ENCODE measurements at places on chromosomes 1 and 21. TPM values are rescaled to one million over a fixed set of nuclear protein-coding genes. Genes with fewer than 3 reads are reported as not detected.

DNA sequence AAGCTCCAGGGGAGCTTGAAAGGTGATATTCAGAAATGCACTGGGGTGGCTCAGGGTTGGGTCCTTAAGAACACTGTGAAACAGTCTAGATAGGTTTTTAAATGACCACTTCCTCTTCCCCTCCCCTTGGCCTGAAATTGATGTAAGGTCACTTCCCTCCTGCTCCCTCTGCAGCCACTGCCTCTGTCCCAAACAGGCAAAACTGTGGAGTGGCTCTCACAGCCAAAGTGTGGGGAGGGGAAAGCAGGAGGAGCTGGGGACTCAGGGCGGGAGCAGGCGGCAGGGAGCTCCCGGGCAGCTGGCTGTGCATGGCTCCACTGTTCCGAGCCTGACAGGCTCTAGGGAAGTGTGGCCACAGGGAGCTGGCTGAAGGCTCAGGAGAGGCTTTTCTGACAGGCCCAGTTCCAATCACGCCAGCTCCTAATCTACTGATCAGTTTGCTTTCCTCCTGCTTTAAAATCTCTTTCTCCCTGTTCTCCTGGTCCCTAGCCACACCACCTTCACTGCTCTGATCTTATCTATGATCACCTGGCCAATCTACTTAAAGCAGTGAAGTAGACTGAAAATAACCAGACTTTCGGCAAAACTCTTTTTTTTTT, 5.1 kb upstream of the CSRP1 start:
- peak; percentile 36 for DNase-seq

UBE4B gene
- total RNA-seq = 101 TPM

TMPRSS15 gene
- total RNA-seq = 5.7 TPM

- peak; percentile 6 for DNase-seq
Observed at GRCh38 chr1:192311281-192311680, 5.5 kb upstream of the RGS21 start.

DNA sequence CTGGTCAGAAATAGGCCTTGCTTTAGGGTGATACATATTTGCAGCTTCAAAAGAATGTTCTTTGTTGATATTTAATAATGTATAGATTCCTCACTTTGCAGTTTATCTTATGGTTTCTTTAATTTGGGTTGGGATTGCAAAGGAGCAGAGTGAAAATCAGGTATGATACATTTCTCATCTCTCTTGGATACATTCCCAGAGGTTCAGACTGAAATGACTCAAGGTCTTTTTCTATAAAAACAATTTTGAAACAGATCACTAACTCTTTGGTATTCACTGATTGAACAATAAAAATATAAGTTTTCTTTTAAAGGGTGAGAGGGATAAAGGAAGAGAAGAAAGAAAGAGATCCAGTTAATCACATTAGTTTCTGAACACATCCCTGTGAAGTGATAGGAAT, 606.5 kb upstream of the CAMK1G start:
- no peak for DNase-seq

GRCh38 chr1:232248276-232248820, 381.6 kb downstream of the SIPA1L2 start:
- DNase-seq = no peak

GRCh38 chr1:183986941-183987340, 50.6 kb downstream of the COLGALT2 start:
- DNase-seq = no peak

GRCh38 chr1:66316464-66317247, 217.3 kb upstream of the SGIP1 start:
- no peak for DNase-seq

SLC22A15 gene
- total RNA-seq = not detected

CYP4Z1 gene
- not detected for total RNA-seq

DNA sequence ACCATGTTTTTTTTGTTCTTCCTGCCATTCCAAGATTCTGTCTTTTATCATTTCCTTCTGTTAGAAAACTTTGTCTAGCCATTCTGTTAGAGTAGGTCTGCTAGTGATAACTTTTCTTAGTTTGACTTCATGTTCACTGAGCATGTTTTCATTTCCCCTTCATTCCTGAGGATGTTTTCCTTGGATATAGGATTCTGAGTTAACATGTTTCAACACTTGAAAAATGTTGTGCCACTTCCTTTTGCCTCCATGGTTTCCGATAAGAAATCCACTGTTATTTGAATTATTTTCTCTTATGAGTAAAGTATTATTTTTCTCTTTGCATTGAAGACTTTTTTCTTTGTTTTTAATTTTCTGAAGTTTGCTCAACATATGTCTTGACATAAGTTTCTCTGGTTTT, 66.7 kb downstream of the ATP1A1 start:
- no peak for DNase-seq

- DNase-seq = no peak
Observed at GRCh38 chr1:193005785-193006184, 53.4 kb downstream of the UCHL5 start.

RNF186 gene
- not detected for total RNA-seq

- DNase-seq = no peak
Observed at GRCh38 chr1:214349781-214350180, 68.8 kb downstream of the SMYD2 start.

C1QTNF12 gene
- 13.3 TPM for total RNA-seq

DNA sequence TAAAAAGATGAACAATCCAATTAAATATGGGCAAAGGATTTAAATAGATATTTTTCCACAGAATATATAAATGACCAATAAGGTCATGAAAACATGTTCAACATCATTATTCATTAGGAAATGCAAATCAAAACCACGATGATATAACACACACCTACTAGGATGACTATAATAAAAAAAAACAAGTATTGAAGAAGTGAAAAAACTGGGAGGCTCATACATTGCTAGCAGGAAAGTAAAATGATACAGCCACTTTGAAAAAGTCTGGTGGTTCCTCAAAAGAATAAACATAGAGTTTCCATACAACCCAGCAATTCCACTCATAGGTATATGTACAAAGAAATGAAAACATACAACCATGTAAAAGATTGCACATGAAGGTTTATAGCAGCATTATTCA, 75.7 kb upstream of the RAB4A start:
- DNase-seq = no peak

SLC37A1 gene
- 0.37 TPM for total RNA-seq

OR2L5 gene
- total RNA-seq = not detected

GRCh38 chr1:12454406-12455391, 163.3 kb downstream of the DHRS3 start:
- no peak for DNase-seq

DNA sequence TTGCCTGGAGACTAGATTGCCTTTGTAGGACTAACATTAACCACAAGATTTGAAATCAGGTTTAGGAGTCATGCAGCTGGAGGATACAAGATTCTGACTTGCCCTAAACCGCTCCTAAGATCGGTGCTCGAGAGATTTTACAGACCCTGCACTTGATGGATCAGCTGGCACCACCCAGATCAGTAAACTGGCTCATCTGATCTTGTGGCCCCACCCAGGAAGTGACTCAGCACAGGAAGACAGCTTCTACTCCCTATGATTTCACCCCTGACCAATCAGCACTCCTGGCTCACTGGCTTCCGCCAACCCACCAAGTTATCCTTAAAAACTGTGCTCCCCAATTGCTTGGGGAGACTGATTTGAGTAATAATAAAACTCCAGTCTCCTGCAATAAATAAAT, 876 bp upstream of the CATSPERE start:
- no peak for DNase-seq

GRCh38 chr1:33361532-33362235, 40.8 kb upstream of the A3GALT2 start:
- DNase-seq = no peak

DNA sequence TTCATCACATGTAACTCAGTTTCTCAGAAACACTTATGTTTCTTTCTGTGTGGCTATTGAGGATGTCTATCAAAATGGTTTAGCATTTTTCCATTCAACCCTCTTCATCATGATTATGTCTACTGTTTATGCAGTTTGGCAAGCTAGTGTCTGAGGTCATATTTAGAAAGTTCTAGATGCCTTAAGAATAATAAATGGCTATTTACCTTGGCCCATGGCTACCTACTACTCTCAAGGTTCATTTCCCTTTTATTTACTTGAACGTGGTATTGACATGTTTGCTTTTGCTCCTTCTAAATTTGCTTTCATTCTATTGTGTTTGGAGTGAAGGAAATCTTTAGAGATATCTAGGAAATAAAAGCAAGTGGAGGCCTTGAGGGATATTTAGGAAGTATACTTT, 193.7 kb upstream of the OLFM3 start:
- DNase-seq = no peak

NOC2L gene
- 221 TPM for total RNA-seq

MRPL37 gene
- 218 TPM for total RNA-seq

All from G401 (cell line).